ENCODE measurements at places on chromosomes 13 and 19.
A peak's percentile ranks its signal among the peaks of the same experiment; 100 is the strongest.

- DNase-seq, result no peak
Measured at GRCh38 chr19:41325947-41326706, 16.2 kb downstream of the CCDC97 start.

DNA sequence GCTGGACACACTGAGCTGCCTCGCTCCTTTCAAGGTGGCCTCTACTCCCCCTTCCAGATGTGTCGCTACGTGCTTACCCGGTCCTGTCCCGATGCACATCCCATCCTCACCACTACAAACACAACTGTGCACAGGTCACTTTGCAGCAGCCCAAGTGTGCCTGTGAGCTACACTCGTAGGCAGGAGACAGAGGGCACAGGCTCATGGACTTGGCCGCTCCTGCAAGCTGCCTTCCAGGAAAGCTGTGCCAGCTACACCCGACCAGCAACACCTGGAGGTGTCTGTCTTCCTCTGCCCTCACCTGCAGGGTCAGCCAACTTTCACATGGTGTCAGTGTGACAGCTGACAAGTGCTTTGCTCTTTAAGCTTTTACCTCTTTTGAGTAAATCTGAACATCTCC is 15.4 kb downstream of the CARS2 start:
- no peak for DNase-seq

DNA sequence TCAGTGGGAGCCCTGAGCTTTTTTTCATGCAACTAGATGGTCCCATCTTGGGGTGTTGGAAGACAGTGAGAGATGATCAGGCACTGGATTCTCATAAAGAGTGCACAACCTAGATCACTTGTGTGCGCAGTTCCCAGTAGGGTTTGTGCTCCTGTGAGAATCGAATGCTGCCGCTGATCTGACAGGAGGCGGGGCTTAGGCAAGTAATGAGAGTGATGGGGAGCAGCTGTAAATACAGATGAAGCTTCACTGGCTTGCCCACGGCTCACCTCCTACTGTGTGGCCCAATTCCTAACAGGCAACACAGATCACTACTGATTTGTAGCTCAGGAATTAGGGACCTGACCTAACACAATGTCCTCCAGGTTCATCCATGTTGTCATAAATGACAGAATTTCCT is 43.6 kb upstream of the UBAC2 start:
- no peak for DNase-seq

DNA sequence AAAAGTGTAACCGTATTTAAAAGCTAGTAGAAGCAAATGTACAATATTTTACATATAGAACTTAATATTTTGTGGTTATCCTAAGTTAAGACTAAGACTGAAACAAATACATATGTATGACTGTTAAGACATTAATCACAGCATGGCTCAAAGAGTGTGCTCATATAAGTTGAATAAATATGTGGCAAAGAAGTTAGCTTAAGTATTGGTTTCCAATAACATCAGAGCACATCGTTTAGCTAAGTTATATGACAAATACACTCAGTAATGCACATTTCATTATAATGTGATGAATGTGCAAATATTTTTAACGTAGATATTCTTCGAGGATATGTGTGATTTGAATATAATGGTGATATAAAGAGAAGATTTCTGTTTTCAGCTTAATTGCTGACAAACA is 253.8 kb downstream of the SLITRK5 start:
- no peak for DNase-seq

DNA sequence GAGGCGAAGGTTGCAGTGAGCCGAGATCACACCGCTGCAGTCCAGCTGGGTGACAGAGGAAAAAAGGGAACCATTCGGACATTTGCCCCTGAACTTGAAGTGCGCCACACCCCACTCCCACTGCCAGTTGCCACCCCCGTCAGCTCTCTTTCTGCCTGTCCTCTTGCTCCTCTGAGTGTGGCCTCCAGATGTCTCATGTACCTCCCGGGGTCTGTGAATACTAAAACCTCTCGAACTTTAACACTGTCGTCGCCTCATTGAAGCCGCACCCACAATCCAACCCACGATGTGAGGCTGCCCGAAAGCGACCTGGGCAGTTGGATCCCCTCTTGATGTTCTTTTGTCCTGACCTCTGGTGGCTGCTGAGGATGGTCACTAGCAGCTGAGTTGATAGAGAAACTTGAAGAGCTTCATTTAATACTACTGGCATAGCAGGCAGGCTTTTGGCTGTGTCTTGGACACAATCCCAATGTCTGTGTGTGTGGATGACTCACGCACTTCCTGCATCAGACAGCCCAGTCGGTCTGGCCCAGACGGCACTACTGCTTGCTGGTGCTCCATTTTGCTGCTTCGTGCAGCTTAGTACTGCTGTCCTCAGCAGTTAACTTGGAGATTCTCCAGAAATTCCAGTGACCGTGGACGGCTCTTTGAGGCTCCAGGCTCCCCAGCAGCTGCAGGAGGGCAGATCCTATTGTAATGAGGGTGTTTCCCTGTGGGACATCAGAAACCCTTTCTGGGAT is 4.2 kb downstream of the FPR3 start:
- DNase-seq, result peak; percentile 81

DNA sequence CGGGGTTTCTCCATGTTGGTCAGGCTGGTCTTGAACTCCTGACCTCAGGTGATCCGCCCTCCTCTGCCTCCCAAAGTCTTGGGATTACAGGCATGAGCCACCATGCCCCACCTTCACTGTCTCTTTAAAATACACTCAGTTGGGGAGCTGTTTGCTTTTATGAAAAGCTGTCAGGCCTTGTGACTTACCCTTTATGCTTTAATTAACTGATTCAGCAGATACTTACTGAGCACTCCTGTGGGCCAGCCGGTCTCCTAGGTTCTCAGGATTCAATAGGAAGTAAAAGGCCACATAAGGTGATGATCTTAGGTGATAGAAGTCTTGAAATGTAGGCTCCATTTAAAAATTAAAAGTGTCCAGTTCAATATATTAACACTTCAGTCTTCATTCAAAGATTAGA is 7.5 kb downstream of the UBAC2 start:
- no peak for DNase-seq

GRCh38 chr19:42683917-42684513 is 56.3 kb downstream of the PSG3 start:
- DNase-seq, result no peak

DNA sequence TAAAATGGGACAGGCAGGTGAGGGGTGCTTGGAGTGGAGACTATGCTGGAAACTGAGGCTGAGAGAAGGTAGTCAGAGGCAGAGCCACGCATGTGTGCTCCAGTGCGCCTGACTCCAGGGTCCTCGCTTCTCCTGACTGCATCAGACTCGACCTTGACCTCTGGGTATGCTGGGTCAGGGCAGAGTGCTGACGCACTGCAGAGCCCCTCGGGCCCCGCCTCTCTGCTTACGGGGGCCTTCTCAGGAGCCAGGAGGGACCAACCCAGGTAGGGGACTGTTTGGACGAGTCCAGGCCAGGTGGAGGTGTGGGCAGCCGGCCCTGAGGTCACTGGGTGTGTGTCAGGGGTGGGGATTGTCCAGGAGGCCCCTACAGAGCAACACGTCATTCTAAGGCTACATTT is 22.9 kb upstream of the SLC7A10 start:
- DNase-seq, result no peak

GRCh38 chr19:49111218-49111998 is 2.8 kb upstream of the LIN7B start:
- DNase-seq, result no peak

DNA sequence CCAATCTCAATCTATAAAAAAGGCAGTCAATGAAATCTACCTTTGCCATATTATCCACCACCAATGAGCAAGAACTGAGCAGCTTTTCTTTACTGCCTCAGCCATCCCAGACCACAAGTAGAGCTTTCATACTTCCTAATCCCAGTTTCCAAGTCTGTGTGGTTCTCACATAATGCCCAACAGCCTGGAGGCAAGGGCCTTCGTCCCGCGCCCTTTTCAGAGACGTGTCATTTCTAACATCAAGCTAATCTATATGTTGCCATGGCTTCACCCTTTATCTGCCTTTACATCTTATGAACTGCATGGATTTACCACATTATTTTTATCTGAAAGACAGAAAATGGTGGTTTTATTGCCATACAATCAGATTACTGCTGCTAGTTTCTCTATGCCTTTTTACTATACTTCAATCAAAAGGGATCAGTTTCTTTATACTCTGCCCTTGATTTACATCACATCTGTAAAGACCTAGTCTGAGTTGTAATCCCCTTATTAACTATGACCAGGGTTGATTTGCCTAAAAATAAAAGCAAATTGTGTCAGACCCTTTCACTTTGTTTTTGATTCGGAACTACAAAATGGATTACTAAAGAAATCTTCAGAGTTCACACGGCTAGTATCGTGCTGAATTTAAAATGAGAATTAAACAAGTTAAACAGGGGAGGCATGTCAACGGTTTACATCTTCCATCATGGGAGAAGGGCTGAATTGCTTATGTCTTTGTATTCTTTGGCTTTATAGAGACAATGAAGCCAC is 5.9 kb downstream of the EFNB2 start:
- no peak for DNase-seq

- no peak for DNase-seq
Measured at GRCh38 chr13:28166257-28166656, 27.9 kb downstream of the PAN3 start.

DNA sequence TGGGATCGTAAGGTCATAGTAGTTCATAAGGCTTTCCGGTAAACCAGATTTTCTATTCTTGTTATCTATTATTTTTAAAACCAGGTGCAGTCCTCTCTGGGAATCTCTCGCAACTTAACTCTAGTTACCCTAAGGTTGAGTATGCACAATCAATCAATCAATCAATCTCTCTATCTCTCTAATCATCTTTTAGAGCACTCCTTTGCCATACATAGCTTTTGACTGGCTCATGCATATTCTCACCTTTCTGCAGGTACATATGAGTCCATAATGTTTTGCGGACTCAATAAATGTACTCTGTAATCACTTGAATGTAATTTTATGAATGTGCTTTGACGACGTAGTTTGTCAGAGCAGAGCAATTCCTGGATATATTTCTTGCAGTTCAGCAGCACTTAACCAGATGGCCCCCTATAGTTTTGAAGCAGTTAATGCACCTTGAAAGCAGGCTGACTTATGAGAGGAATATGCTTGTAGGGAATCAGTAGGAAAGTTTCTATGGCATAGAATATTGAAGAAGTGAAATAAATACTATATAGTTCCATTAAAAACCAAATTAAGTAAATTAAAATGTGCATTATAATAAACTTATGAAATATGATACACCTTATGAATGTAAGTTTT is 524.7 kb downstream of the GPC5 start:
- DNase-seq, result no peak

DNA sequence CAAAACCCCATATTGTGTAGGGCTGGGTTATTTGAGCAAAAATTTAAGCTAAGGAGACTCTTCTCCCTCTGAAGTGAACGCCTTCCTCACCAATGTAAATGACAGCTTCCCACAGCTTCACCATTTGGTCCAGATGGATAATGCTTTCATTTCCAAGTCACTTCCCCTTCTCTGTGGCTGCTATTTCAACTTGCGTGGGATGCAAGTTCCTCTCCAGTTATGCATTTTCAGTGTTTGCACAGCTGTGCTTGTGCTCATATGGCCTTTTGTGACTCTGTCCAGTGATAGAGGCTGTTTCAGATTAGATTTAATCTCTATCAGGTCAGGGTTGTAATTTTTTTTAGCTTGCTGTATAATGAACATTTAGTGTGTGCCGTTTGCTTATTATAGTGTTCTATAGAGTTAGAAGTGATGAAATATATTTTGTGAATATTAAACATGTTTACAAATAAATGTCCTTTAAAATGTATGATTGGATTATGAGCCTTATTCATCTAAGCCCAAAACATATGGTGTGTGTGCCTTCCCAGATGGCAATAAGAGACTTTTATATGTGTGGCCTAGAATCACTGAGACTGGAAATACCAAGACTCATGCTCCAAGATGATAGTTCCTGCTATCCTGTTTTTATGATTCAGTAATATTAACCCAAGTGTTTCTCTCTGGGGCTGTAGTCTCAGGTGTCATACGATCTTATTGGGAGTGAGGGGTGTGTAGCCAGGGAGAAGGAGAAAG is 86.6 kb downstream of the TNFRSF19 start:
- peak; percentile 82 for DNase-seq

DNA sequence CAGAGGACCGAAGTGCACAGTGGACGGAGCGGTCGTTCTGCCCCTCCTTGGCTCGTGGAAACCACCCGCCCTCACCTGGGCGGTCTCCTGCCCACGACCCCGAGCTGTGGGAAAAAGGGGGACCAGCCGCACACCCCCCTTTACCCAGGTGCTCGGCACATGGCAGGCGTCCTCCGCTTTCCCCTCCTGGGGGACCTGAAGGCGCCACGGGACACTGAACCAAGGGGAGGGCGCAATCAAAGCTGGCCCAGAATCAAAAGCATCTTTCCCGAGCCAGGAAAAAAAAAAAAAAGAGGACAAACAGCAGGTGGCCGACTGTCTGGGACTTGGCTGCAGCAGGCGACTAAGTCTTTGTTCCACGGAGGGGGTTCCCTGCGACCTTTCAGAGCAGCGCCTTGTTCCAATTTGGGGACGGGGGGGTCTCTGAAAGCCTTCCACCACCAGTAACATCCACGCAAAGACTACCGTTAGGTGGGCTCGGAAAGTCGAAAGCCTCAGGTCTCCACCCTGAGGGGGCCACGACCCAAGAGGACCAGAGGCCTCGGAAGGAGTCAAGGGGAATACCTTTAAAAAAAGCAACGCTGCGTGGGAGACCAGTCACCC is 1.1 kb downstream of the MBD3 start:
- DNase-seq, result no peak

GRCh38 chr13:43263047-43263446 is 239.7 kb downstream of the DNAJC15 start:
- no peak for DNase-seq

DNA sequence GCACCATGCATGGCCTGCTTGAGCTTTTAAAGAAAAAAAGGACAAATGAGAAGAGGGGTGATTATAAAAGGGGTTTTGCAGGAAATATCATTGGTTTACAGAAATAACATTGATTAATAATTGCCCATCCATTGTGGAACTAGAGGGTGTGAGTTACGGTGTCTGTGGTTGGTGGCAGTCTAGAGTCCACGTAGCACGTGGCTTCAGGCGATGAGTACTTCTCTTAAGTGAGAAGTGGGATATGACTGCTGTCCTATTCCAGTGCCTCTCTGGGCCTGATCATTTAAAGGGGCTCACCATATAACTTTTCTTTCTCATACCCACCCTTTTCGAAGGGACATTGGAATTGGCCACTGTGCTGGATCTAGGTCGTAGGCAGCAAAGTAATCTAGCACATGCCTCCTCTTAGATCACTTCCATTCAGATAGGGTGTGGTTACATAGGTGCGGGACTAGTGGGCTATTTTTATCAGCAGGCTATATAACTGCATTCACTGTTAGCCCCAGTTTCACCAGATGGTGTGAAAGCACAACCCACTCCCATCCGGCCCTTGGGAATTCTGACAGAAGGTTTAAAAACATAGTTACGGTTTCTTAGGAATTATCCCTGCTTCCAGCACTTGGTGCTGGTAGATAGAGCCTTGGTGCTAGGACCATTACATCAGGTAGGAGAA is 19.9 kb downstream of the PPP5C start:
- DNase-seq, result no peak

Data from muscle of back (tissue), 13 donors.